ENCODE measurements at places on chromosomes 11 and 22. TPM values are rescaled to one million over a fixed set of nuclear protein-coding genes. Genes with fewer than 3 reads are reported as not detected.
A peak's percentile ranks its signal among the peaks of the same experiment; 100 is the strongest.

DNA sequence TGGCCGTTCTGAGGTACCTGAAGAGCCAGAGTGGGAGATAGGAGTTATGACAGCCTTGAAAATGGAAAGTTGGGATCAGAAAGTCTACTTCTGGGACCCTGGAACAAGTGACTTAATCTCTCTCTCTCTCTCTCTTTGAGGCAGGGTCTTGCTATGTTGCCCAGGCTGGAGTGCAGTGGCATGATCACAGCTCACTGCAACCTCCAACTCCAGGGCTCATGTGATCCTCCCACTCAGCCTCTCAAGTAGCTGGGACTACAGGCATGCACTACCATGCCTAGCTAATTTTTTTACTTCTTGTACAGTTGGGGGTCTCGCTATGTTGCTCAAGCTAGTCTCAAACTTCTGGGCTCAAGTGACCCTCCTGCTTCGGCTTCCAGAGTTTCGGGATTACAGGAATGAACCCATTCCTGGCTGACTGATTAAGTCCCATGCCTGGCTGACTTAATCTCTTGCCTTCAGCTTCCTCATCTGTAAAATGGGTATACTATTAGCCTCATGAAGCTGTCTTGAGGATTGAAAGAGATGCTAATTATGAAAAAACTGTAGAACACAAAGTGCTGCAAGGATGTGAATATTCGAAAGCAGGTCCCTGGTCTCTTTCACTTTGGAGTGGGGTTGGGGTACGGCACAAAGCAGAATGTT is 87.7 kb downstream of the UBASH3B start:
- DNase-seq, result no peak

DNA sequence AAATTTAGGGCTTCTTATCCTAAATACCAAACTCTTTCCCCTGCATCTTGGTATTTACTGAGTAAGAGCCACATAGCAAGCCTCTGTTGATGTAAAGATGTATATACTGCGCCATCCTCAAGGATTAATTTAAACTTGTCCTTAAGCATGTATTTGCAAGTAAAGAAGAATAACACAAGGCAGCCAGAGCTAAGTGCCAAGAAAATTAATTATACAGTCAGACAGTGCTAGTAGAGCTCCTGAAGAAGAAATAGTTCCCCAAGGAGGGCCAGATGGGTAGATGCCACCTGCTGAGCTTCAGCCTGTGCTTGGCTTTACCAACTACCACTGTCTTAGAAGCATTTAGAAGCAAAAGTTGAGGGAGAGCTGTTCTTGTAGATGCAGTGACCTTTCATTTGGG is 470.0 kb downstream of the BUD13 start:
- DNase-seq, result no peak

GRCh38 chr22:20264614-20265452 is 3.3 kb downstream of the RTN4R start:
- DNase-seq, result no peak

DNA sequence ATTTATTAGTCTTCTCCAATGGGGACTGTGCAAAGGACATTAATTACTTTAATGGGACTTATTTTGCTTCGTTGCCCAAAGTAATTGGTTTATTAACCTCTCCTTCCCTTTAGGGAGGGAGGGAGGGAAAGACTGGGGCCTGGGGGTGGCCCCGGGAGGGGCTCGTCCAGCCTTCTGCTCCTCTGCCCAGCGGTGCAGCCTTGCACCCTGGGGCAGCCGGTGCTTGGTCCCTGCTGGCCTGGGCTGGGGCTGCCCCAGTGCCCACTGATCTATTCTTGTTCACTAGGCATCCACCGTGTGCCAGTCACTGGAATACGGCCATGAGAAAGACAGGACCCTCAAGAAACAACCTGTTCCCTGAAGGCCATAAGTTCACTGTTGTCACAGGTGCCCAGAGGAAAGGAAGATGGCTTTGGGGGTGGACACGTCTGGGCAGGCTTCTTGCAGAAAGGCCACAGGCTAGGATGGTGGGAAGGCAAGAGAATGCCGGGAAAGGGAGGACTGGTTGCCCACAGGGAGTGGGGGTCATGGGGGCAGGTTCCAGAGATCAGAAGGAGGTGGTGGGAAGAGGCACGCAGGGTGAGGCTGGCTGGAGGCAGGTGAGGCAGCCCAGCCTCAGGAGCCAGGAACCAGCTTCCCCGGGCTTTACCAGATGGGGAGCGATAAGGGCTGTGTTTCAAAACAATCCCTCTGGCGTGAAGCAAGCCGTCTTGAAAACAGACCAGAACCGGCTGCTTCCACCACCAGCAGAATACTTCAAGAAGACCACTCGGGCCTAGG is 47.6 kb upstream of the KCNQ1OT1 start:
- peak; percentile 26 for DNase-seq

DNA sequence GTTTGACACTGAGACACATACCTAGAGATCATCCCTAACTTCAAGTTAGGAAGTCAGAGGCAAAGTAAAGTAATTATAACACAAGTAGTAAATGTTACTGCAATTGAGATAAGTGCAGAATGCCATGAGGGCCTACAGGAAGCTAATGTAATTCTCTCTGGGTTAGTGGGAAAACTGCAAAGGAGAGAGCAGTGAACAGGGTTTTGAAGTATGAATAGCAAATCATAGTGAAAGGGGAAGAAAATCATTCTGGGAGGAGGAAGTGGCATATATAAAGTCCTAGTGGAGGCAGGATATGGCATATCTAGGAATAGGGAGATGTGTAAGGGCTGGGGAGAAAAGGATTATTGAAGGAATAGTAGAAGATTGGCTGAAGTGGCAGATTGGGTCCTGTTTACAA is 27.9 kb downstream of the RNF169 start:
- DNase-seq, result no peak

DNA sequence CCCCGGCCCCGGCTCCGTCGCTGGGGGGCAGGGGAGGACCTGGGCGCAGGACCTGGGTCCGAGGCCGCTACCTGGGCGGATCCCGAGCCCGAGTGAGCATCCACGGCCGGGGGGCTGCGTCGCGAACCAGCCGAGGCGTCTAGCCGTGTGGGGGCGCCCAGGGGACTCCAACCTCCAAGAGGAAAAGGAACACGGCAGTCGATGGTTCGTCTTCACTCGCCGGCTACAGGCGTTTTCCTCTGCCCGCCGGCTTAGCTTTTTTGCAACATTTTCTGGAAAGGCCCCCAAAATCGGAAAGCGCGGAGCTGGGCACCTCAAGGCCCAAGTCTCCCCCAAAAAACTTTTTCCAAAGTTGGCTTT is 666 bp downstream of the PDGFB start:
- no peak for DNase-seq

- peak; percentile 43 for DNase-seq
Measured at GRCh38 chr22:50704510-50705218, 32.0 kb downstream of the SHANK3 start.

GRCh38 chr11:47107744-47108143 is 68.9 kb downstream of the ARFGAP2 start:
- DNase-seq, result no peak

GRCh38 chr11:70352100-70352499 is 46.2 kb upstream of the CTTN start:
- DNase-seq, result no peak

- no peak for DNase-seq
Measured at GRCh38 chr11:62457478-62457877, 38.6 kb downstream of the SCGB1A1 start.

DNA sequence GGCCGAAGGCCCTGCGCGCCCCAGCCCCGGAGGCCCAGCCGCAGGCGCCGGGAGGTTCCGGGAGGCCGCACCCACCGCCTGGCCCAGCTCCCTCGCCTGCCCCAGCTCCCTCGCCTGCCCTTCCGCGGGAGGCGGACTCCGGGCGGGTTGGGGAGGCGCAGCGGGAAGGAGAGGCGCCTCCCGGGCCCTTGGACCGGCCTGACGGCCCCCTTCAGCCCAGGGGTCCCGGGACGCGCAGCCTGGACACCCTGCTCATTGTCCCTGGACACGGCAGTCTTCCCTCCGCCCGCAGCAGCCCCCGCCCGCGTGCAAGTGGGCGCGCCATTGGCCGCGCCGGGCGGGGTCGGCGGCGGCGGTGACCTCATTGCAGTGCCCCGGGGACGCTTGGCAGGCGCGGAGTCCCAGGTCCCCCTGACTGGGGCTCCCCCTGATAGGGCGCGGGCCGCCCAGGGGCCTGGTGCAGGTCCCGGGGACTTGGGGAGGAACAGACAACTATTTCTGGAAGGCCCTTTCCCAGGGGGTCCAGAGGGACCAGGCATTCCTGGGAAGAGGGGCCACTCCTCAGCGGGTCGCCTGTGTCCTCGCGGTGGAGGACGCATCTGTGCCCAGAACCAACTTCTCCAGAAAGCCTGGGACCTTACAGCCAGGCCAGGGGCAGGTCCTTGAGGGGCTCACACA is 501 bp downstream of the CD151 start:
- DNase-seq, result peak; percentile 89

- DNase-seq, result peak; percentile 99
Measured at GRCh38 chr22:41697126-41697775, 2.1 kb upstream of the MEI1 start.

DNA sequence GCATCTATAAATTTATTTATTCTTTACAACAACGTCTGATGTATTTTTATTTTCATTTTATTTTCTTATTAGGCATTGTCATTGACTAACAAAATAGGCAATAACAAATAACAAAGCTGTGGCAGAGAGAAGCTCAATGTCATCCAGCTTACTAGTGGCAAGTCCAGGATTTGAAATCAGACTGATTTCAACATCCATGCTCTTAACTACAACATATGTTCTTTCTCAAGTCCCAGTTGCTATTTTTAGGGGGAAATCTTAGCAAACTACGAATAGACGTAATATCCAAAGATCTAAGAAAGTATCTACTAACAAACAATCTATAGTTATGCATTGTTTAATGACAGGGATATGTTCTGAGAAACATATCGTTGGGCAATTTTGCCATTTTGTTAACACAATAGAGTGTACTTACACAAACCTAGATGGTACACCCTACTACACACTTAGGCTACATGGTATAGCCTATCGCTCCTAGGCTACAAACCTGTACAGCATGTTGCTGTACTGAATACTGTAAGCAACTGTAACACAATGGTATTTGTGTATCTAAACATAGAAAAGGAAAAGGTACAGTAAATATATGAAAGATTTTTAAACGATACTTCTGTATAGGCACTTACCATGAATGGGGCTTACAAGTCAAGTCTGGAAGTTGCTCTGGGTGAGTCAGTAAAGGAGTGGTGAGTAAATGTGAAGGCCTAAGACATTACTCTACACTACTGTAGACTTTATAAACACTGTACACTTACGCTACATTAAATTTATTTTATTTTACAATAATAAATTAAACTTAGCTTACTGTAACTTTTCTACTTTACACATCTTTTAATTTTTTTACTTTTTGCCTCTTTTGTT is 151.3 kb downstream of the DLG2 start:
- no peak for DNase-seq

DNA sequence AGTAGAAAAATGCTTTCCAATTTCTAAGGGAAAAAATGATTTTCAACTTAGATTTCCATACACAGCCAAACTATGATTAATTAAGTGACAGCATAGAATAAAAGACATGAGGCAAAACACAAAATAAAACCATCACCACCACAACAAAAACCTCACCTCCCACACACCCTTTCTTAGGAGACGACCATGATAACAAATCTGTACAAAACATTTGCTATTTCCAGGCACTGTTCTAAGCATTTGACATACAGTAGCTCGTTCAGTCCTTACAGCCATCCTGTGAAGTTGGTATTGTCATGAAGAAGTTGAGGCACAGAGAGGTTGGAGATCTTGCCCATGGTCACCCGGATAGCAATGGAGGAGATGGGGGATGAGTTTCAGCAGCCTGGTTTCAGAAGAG is 8.7 kb downstream of the SPI1 start:
- no peak for DNase-seq

- peak; percentile 94 for DNase-seq
Measured at GRCh38 chr22:31102441-31103081, 4.8 kb downstream of the SELENOM start.

DNA sequence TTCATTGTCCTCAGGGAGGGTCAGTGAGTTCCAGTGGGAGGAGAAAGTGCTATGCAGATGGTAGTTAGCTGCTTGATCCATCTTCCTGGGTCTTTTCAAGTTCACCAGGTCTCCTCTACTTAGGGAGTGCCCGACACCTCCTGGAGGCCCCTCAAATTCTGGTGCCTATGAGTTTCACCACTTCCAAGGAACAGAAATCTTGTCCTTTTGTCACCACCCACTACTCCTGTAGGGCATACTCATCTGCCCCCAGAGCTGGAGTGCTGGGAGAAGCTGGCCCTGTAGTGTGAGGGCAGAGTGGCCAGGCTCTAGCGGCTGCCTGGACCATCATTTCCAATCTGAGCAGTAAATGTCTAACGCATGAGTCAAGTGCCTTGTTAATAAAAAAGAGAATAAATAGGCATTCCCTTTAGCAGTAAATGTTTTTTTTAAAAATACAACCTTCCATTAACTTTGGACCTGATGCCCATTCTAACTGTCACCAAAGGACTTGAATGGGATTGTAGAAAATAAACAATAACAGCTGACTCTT is 12.5 kb downstream of the IRAG1 start:
- no peak for DNase-seq

GRCh38 chr11:10308201-10308954 is 3.5 kb downstream of the ADM start:
- no peak for DNase-seq

CNTN5 gene
- total RNA-seq, result 2.9 TPM

MYO7A gene
- total RNA-seq, result 11.6 TPM

LRP5 gene
- total RNA-seq, result 103 TPM

FADS1 gene
- total RNA-seq, result 50.4 TPM

P2RX6 gene
- total RNA-seq, result 0.26 TPM

DDTL gene
- total RNA-seq, result 3.6 TPM

Measured in aorta (tissue), 5 donors.